Renal cortical epithelial cell (primary cell): ENCODE measurements at places on chromosomes 16 and 17. TPM values are rescaled to one million over a fixed set of nuclear protein-coding genes. Genes with fewer than 3 reads are reported as not detected.

DNA sequence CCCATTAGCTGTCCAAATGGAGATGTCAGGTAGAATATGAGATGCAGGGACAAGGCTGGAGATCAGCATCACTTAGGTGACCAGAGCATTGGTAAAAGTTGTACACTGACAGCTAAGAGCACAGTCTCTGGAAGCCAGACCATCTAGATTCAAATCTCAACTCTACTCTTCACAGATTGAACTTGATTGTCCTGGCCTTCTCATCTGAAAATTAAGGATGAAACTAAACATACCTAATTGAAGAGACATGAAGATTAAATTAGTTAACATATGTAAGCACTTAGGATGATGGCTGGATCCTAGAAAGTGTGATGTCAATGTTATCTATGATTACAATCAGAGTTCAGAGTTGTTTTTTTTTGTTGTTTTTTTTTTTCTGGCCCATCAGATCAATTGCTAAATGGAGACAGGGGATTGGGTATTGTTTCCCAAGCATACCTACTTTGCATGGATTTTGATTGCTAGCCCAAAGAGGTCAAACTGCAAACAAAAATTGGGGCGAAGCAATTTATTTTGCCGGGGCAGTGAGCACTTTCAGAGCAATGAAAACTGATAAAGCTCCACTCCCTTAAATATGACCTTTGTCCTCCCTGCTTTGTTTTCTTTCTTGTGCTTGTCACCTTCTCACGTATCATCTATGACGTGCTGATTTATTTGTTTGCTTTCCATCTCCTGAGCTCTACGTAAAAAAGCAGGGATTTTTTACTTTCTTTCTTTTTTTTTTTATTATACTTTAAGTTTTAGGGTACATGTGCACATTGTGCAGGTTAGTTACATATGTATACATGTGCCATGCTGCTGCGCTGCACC, 217.6 kb upstream of the CPHXL start:
- DNase-seq: no peak

- DNase-seq: no peak
These were observed 642 bp downstream of the ZNF205 start for GRCh38 chr16:3112881-3113574.

DNA sequence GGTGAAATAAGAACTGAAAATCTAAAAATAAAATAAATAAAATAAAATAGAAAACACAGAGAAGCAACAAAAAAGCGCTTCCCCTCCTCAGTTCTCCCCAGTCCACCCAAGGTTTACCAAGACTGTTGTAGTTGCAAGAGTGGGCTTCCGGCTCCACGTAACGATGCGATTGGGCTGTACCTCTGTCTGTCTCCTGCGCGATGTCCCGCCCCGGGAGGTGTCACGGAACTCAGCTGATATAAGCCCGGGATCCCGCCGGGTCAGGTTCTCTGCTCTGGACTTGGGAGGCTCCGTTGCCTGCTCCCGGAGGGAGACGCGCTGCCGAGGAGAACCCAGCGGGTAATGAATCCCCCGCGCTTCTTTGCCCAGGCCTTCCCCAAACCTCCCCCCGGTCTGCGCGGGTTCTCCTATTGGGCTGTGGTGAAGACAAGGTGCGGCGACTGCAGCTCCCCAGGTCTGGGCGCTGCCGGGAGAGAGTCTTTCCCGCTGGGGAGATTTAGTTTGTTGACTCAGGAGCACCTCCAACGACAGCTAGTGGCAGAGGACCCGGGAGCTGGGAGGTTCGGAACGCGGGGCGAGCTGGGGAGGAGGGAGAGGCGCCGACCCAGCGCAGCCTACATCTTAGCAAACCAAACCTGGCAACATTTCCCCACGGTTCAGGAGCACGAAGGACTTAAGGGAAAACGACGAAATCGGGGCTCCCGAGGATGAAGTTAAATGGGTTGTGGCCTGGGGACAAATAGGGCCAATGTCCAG, at the start of gene SLFN5:
SLFN5 (plus strand) TSS at position 268 of the 756 bp plus-strand sequence. CDS start 15,619 bp downstream, outside the sequence.
- DNase-seq: peak; percentile 87

GRCh38 chr17:47915776-47916398, 19.9 kb downstream of the SP2 start:
- no peak for DNase-seq

DNA sequence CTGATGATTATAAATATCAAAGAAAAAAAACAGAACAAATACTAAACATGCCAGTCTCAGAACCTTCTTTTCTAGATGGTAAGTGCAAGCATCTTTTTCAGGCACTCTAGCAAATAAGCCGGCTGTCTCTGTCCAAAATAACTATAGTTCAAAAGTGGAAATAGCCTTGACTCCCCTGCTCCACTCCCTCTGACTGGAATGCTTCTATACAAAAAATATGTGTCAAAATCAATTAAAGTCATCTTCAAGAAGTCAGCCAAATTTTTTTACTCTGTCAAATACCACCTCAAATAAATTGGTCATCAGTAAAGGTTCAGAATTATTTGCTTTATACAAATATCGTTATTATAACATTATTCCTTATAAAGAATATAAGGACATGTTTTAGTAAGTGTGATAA, 83.6 kb downstream of the CACNG1 start:
- DNase-seq: no peak

NUPR1 gene
- 1.4 and 3.0 TPM in 2 replicates for total RNA-seq

ZNF768 gene
- total RNA-seq: 22.4 and 24.0 TPM in 2 replicates
